ENCODE measurements at places on chromosomes 3 and 15. TPM values are rescaled to one million over a fixed set of nuclear protein-coding genes. Genes with fewer than 3 reads are reported as not detected.

The FAM107A gene
- 0.22 TPM for total RNA-seq

The MYEF2 gene
- 30.3 TPM for total RNA-seq

The ROPN1 gene
- not detected for total RNA-seq

The TJP1 gene
- total RNA-seq: 78.6 TPM

DNA sequence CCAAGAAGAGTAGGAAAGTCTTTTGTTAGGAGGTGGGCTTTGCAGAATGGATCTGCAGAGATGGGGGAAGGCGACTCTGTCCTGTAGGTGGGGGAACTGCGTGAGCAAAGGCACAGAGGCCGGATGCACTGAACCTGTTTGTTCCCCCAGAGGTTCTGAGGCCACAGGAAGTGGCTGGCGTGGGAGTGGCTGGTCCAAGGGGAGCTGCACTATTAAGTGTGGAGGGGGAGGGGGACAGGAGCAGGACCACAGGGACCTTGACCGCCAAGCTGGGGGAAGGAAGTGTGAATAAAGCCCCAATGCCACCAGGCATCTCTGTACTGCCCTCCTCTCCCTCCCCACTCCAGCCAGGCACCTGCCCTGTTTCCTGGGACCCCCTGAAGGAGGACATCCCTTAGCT is 51.8 kb downstream of the CYP11A1 start:
- no peak for DNase-seq

DNA sequence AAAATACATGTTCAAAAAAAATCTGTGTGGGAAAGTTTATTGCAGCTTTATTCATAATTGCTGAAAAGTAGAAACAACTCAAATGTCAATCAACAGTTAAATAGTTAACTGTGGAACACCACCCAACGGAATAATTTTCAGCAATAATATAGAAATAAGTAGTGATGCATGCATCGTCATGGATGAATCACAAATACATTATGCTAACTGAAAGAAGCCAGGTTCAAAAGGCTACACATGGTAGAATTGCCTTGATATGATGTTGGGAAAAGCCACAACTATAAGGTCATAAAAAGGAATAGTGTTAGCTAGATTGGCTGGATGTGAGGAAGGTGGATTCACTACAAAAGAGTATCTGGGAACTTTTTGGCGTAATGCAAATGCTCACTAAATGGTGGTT is 82.0 kb downstream of the GMNC start:
- DNase-seq: no peak

- DNase-seq: no peak
Observed at GRCh38 chr15:80153900-80154299, 1.1 kb downstream of the FAH start.

DNA sequence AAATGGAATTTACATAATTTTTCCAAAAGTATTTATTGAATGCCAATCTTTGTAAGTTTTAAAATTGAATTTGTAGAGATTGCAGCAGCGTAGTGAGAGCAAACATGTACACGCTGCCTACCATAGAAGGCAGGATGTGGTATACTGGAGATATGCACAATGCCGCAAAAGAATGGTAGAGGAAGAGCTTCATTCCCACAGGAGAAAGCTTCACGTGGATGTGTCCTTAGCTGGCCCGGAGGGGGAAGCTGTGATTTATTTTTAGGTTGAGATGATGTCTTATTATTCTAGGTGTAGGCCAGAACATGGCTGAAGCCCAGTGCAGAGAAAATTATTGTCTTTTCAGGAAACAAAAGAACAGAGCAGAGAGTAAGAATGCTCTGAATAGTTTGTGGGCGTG is 743.3 kb upstream of the BCHE start:
- DNase-seq: no peak

DNA sequence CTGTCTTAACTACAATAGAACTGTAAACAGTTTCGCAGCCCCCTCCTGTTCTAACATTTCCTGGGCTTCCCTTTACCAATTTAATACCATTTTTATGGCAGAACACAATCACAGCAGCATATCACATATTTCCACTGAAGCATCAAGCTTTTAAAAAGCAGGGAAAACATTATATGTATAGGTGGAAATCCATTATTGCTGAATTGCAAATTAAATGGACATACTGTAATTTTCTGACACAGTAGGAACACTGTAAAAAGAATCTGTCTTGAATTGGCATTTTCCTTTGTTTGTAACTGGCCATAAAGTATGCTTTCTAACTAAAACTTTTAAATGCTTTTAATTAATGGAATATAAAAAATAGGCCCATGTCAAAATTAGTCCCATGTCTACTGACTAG is 1385.8 kb downstream of the SI start:
- no peak for DNase-seq

GRCh38 chr3:95521396-95521795 is 1293.0 kb upstream of the EPHA6 start:
- no peak for DNase-seq

DNA sequence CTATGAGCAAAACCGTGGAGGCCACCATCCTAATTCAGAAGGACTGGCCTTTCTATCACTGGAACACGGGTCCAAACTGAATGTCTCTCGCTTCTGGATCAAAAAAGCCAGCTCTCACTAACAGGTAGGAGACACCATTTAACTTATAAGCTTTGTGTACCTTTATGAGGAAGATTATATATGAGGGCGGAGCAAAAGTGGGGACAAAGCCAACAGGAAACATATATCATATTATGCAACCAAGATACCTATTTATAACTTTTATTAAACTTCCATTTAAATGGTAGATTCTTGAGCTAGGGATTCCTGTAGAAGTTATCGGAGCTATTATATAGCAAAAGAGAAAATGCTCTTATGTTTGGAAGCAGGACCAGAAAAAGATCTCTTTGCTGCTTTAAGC is 78.4 kb downstream of the IGF2BP2 start:
- no peak for DNase-seq

GRCh38 chr3:160987982-160988964 is 116.9 kb downstream of the B3GALNT1 start:
- DNase-seq: peak; percentile 27

- no peak for DNase-seq
Observed at GRCh38 chr3:184242297-184242685, 6.5 kb downstream of the ALG3 start.

- peak; percentile 27 for DNase-seq
Observed at GRCh38 chr15:100244796-100245486, 96.8 kb downstream of the ADAMTS17 start.

- DNase-seq: no peak
Observed at GRCh38 chr15:46815240-46815639, 902.1 kb upstream of the SEMA6D start.

GRCh38 chr15:93020976-93021772 is 67.8 kb downstream of the RGMA start:
- DNase-seq: no peak

GRCh38 chr15:67068710-67069400 is 3.5 kb downstream of the SMAD3 start:
- no peak for DNase-seq

DNA sequence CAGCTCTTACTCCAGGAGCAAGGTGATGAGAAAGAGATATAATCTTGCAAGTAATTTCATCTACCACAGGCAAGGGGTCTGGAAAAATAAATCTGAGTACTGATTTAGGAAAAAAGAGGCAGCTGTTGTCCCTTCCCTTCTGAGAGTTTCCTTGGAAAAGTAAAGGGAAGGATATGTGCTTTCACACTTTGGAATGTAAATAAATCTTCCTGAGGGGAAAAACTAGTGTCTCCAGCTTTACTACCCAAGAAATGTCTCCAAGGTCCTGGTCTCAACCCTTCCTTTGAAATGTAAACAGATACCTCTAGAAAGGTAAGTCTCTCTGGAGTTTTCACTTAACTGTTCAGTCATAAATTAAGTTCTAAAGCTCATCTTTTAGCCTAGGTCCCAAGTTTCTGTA is 102.6 kb downstream of the DPH6 start:
- no peak for DNase-seq

DNA sequence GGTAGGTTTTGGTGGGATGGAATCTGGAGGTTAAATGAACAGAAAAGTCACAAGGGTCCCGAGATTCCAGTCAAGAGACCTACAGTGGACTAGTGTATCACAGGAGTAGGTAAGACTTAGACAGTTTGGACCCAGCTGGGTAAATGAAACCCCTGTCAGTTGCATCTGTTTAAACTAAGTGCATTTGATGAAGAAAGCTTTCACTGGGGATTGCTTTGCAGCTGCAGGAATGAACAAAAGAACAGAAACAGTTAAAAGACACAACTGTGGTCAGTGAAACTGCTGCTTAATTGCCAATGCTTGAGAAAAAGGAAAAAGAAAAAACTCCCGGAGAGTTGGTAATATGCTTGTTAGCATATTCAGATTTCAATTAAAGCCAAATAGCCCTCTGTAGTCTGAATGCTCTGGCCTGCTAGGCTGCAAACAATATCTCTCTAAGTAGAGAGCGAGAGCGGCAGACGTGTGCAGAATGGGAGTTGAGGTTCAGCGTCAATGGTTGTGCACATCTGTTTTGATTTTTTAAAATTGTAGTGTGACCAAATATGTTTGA is 37.1 kb downstream of the OXNAD1 start:
- no peak for DNase-seq

GRCh38 chr15:80395616-80396015 is 8.6 kb upstream of the ARNT2 start:
- no peak for DNase-seq

GRCh38 chr3:148534089-148534988 is 163.4 kb upstream of the AGTR1 start:
- no peak for DNase-seq

- DNase-seq: no peak
Observed at GRCh38 chr3:71185733-71186455, 397.6 kb downstream of the FOXP1 start.

All from epithelial cell of proximal tubule (primary cell).